Cerebellar nuclear complex (tissue), 1 donor: ENCODE measurements at places on chromosomes 13 and 19.

GRCh38 chr13:110546378-110546777 lies 15.1 kb downstream of the RAB20 start:
- no peak for DNase-seq

DNA sequence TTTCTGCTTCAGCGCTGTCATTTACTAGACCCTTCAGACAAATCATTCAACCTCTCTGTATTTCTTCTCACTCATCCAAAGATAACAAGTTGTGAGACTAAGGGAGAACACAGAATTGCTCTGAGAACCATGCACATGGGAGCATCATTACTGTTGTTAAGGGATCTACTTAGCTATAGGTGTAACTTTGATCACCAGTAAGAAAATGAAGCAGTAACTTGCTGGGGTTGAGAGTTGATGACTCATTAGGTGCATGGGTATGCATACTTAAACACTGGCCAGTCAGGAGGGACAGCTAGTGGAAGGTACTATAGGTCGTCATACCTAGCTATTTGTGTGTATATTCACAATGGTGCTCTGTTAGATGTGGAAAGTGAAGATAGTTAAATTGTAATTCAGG lies 61.5 kb downstream of the B3GLCT start:
- DNase-seq, result no peak

- DNase-seq, result no peak
These were observed 88.7 kb downstream of the MAB21L1 start for GRCh38 chr13:35387682-35388250.

DNA sequence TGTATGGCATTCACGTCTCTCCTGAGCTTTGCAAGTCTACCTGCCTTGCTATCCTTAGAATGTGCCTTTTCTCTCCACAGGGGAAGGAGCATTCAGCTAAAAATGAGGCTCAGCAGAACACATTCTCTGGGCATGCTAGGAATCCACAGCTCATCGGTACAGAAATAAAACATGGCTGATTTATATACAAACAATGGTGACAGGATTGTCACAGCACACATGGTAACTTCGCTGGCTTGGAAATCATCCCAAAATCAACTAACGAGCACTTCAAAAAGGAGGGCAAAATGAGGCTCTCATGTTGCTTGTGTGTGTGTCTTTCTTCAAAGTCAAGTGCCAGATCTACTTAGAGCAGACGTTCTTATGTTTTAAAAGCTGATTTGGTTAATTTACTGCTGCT lies 373.0 kb downstream of the FGF14 start:
- no peak for DNase-seq

DNA sequence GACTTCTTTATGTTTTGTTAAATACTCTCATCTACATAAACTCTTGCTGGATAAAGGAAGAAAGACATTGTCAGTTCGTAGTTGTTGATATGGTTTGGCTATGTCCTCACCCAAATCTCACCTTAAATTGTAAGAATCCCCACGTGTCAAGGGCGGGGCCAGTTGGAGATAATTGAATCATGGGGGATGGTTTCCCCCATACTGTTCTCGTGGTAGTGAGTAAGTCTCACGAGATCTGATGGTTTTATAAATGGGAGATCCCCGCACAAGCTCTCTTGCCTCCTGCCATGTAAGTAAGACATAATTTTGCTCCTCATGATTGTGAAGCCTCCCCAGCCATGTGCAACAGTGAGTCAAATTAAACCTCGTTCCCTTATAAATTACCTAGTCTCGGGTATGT lies 3.6 kb downstream of the ADGRE1 start:
- DNase-seq, result no peak

DNA sequence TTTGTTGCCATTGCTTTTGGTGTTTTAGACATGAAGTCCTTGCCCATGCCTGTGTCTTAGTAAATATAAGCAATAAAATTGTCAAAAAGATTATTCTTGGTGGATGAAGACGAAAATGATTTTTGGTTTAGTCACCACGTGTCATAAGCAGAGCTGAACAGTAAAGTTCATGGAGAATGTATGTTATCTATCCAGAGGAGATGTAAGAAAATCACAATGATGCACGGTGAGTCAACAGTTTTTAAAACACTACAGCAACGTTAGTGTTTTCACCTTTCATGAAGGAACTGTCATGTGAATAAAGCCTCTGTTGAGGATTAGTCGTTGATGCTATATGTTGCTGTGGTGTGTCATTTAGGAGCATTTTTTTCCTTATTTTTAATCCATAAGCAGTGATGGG lies 137.6 kb downstream of the GPC6 start:
- DNase-seq, result no peak

GRCh38 chr13:28159057-28159456 lies 20.7 kb downstream of the PAN3 start:
- DNase-seq, result no peak

DNA sequence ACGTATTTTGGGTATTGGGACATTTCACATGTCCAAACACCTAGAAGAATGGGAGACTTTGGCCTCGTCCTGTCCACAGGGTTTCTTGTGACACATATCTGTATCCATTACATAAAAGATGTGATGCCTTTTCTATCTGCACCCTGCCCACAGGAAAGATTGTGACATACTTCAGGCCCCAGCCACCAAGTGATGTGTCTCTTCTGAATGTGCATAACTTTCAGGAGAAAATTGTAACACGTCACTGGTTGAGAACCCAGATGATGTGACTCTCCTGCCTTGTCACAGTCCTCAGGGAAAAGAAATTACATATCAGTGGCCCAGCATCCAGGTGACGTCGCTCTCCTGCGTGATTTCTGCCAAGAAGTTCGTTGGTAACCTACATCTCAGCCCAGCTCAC lies 21.0 kb upstream of the ZNF681 start:
- DNase-seq, result no peak

DNA sequence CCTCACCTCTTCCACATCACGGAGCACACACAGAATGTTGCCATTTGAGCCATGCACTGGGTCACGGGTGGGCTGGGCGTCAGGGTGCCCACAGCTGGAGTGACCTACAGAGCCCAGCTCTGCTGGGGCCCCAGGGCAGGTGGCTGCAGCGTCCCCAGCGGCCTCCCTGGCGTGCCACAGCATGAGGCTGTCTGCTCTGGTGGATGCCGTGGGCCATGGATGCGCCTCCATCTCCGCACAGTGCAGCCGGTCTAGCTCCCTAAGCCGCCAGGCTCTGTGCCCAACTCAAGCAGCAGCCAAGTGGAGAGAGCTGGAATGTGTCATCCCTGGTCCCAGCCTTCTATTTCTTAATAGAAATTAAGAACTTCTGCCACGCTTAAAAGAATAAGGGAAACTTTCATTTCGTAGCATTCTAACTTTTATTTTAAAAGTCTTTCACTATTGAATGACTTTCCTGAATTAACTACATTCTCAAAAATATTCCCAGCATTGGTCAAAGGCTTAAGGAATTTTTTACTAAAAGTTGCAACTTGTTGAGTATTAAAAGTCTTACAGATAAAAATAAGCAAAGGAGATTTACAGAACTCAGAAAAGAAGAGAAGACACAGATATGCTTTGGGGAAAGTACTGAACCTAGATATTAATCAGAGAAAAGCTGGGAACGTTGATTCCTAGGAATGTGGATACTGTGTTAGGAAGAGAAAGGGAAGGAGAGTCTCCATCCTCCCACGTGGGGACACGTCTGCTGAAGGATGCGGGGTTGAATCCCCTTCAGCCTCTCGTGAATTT lies 59.3 kb downstream of the ATP11A start:
- DNase-seq, result no peak

DNA sequence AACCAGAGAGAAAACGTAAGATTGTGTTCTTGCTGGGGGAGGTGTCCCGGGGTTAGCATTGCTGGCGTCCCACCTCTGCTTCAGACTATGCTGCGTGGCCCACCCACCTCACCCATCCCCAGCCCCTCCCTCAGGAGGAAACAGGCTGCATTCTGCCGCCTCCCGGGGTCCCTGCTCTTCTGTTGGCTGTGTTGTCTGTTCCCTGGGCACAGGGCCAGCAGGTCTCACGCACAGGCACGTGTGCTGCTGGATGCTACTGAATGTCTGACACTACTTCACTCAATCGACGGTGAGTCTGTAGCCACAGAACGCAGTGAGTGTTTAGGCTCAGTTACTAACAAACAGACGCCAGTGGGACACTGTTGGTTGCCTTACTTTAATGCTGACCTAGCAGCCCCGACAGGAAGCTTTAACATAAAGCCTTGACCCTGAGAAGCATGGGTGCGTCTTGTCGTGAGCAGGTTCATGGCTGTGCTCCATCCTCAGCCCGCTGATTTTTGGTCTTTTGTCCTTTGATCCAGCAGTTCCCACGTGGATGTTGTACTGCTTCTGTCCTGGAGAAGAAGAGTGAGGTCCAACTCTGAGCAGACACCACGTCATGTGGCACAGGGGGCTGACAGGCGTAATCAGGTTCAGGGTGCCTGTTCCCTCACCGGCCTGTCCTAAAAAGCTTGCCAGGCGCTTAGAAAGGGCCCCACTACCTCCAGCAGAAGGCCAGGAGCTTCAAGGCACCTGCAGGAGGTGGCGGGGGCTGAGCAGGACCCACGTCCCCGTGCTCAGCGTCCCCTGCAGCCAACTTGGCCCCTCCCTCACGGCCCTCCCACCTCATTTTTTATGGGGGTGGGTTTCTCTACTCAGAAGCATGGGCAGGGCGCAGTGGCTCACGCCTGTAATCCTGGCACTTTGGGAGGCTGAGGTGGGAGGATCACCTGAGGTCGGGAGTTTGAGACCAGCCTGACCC lies 26.0 kb downstream of the NAXD start:
- no peak for DNase-seq

- no peak for DNase-seq
These were observed 20.9 kb upstream of the PLAUR start for GRCh38 chr19:43690890-43691289.

GRCh38 chr13:99206873-99207272 lies 6.2 kb downstream of the UBAC2 start:
- no peak for DNase-seq

DNA sequence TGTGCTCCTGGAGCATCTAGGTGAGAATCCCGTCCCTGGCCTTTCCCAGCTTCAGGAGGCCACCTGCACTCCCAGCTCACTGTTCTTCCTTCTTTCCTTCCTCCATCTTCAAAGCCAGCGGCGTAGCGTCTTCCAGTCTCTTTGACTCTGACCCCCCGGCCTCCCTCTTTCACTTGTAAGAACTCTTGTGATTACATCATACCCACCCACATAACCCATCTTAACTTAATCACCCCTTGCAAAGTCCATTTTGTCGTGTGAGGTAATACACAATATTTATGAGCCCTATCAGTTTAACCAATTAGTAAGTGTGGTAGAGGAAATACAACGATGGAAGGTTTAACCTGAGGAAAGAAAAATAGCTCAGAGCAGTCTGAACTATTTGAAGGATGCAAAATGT lies 4.6 kb upstream of the CDC16 start:
- no peak for DNase-seq

DNA sequence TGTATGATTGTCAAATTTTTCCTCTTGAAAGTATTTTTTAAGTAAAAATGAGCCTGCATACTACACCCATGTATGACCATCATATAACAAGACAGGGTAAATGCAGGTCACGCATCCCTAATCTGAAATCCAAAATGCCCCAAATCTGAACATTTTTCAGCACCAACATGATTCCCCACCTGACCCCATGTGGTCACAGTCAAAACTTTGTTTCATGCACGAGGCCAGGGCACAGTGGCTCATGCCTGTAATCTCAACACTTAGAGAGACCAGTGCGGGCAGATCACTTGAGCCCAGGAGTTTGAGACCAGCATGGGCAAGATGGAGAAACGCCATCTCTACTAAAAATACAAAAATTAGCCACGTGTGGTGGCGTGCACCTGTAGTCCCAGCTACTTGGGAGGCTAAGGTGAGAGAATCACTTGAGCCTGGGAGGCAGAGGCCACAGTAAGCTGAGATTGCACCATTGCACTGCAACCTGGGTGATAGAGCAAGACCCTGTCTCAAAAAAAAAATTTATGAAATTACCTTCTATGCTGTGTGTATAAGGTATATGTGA lies 63.7 kb upstream of the NPAS1 start:
- no peak for DNase-seq

DNA sequence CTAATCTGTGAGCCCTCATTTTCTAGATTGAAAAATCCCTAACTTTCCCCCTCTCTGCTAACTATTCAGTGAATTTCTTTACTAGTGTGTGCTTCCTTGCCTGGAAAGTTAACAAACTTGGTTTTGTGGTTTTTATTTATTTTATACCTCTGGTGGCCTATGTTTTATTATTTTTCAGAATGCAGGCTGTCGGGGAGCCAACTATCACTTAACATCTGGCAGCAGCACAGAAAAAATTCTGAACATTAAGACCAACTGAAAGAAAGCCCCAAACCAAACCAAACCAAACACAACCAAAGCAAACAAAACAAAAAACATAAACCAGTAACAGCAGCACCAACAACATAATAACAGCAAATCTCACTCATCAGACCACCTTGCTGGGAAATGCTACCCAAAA lies 109.0 kb upstream of the KL start:
- no peak for DNase-seq

DNA sequence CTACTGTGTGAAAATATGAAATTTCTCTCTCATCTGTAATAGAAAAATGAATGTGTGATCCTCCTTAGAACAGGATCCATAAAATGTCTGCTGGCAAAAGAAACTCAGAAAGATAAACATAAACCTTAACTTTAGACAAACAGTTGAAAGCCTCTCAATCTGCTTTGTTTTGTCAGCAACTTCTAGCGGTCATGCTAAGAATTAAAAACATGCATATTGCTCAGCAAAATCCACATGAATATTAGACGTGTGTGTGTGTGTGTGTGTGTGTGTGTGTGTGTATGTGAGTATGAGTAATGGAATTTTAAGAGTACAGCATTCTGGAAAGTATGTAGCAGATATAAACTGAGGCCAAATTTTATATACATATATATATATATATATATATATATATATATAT lies 1779.2 kb upstream of the MIR17HG start:
- DNase-seq, result no peak
